ENCODE measurements at places on chromosomes 4 and X.
A peak's percentile ranks its signal among the peaks of the same experiment; 100 is the strongest.

DNA sequence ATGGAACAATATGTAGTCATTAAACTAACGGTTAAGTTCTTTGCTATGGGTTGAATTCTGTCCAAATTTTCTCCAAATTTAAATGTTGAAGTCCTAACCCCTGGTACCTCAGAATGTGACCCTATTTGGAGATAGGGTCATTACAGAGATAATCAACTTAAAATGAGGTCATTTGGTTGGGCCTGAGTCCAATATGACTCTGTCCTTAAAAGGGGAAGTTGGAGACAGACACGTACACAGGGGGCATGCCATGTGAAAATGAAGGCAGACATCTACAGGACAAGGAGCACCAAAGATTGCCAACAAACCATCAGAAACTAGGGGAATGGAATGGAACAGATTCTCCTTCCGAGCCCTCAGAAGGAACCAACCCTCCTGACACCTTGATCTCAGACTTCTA, 492.0 kb upstream of the FTHL17 start:
- DNase-seq, result no peak

DNA sequence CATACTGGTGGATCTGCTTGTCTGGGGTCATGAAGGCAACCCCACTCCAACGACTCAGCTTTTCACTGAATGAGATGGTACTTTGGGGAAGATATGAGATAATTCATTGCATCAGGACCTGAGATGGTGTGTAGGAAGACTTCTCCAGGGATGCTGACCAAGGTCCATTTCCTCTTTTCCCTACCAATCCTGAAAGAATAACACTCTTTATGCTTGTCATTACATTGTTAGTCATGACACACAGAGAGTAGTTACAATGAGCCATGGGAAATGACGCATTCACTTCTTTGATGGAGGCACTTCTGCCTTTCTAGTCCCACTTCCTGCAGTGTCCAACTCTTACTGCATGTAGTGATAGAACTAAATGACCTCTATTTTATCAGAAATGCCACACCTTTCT, 58.6 kb downstream of the AREG start:
- no peak for DNase-seq

- no peak for DNase-seq
These were observed 391 bp downstream of the UBL4A start for GRCh38 chrX:154486052-154486395.

GRCh38 chr4:190016369-190017289, 10.4 kb downstream of the FRG2 start:
- no peak for DNase-seq

GRCh38 chrX:39645178-39645895, 452.4 kb downstream of the BCOR start:
- no peak for DNase-seq

- DNase-seq, result no peak
These were observed 7.5 kb downstream of the HADH start for GRCh38 chr4:107996949-107997788.

DNA sequence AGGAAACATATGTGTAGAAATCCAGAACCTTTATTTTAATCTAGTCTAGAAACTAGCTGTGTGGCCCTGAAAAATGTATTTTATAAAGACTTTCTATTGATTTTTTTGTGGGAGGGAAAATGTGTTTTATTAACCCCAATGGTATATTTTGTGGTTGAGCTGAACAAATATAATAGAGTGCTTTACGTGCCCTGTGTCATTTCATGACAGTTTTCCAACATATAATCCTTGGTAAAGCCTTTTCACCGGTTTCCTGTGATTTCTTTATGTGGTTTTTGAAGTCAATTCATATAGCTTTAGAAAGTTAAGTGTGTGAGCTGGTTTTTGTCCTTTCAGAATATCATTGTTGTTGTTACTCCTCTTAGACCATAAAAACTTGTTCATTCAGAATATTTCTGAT, 375.7 kb downstream of the ADGRL3 start:
- no peak for DNase-seq

DNA sequence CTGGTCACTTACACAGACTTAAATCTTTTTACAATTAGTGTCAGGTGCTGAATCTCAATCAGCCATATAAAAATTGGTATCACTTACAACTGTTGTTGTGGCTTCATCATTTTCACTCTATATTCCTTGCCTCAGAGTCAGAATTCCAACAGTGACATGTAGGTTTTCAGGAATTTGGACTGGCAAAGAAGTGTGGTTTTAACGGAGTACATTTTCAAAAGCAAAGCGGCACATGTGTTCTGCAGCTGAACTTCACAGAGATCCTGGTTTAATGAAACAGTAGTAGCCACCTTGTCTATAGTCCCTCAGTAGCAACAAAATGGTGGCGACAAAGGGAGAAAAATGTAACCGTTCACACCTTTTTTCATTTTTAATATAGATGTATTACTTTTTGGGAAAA, 486.6 kb downstream of the FAT4 start:
- no peak for DNase-seq

DNA sequence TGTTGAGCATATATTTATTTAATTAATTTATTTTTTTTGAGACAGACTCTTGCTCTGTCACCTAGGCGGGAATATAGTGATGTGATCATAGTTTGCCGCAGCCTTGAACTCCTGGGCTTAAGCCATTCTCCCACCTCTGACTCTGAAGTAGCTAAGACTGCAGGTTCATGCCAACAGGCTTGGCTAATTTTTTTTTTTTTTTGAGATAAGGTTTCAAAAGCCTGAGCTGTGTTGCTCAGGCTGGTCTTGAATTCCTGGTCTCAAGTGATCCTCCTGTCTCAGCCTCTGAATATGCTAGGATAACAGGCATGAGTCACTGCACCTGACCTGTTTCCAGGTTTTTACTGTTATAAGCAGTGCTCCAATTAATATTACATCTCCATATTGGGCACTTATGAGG, 4.8 kb downstream of the ADD1 start:
- DNase-seq, result no peak

DNA sequence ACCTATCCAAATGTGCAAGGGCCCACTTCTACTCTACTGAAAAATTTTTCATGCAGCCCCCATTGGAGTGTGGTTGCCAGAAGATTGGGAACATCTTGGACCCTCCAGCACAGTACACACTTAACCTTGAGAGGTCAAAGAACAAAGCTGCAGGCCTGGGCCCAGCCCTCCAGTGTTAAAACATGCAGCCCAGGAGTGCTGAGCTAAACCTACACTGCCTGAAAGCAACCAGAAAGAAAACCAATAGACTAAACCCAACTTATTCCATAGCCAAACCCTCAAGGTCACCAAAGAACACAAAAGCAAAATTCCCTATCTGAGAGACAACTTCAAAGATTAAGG, 47.9 kb downstream of the TECRL start:
- DNase-seq, result no peak

DNA sequence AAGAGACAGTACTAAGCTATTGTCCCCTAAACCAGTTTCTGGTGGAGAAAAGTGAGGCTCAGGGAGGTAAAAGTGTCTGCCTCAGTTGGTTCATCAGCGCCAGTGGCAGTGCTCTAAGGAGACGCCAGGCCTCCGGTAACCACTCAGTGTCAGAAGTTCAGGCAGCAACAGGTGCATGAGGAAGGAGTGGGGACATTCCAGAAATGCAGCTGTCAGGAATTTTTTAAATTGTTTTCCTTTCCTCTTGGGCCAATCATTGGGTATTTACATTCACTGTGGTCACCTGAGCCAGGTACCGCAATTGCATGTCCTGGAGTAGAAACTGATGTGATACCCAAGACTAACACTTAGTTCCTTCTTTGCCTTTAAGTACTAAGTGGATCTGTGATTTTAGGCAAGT, 40.2 kb upstream of the HS3ST1 start:
- DNase-seq, result no peak

GRCh38 chrX:39982948-39983347, 114.8 kb downstream of the BCOR start:
- no peak for DNase-seq

GRCh38 chr4:99389606-99390005, 37.1 kb upstream of the ADH1C start:
- no peak for DNase-seq

DNA sequence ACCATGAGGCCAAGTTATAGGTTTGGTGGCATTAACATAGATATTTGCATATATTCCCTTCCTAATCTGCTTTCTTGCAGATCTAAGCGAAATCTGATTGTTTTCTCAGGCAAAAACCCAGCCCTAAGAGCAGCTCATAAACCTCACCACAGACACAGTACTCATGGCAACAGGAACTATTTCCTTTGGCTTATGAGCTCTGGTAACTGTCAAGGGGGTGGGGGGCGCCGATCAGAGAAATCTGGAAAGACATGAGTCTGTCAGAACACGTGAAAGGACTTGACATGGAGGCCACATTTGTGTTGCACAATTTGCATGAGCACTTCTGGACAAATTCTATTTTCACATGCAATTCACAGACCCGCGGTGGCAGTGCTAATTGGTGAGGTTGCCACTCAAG, 83.7 kb downstream of the MGST2 start:
- no peak for DNase-seq

- DNase-seq, result no peak
These were observed 57.6 kb upstream of the CLNK start for GRCh38 chr4:10741961-10742699.

- DNase-seq, result no peak
These were observed 27.1 kb downstream of the STX18 start for GRCh38 chr4:4514786-4515185.

DNA sequence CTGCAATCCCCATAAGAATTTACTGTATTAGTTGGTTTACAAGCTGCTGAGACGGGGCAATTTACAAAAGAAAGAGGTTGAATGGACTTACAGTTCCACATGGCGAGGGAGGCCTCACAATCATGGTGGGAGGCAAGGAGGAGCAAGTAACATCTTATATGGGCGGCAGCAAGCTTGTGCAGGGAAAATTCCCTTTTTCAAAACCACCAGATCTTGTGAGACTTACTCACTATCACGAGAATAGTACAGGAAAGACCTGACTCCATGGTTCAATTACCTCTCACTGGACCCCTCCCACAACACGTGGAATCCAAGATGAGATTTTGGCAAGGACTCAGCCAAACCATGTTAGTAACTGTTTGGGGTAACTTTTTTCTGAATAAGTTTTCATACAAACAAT, 1.8 kb upstream of the SPATA18 start:
- no peak for DNase-seq

DNA sequence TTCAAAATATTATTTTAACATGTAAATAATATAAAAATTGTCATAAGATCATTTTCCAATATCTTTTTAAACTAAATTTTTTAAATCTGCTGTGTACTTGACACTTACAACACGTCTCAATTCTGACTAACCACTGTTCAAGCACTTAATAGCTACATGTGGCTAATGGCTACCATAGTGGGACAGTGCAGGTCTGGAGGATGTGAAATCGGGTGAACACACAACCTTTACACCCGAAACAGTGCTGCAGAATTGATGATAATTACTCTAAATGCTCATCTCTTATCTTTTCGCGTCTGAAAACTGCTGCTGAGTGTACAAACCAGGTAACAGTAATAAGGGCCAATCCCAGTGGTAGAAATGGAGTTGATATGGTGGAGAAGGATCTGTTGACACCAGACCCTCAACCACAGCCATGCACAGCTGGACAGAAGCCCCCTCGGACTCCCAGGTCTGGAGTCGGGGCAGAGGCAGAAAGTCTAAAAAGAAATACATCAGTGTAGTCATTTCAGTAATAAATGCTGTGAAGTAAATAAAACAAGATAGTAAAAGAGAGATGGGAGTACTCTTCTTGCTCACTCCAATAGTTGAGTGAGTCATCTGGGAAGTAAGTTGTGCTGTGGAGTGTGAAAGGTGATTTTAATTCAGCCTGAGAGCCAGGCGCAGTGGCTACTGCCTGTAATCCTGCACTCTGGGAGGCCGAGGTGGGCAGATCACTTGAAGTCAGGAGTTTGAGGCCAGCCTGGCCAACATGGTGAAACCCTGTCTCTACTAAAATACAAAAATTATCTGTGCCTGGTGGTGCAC, 150.0 kb downstream of the CBR4 start:
- no peak for DNase-seq

- DNase-seq, result no peak
These were observed 220.1 kb downstream of the PDGFC start for GRCh38 chr4:156751486-156751885.

DNA sequence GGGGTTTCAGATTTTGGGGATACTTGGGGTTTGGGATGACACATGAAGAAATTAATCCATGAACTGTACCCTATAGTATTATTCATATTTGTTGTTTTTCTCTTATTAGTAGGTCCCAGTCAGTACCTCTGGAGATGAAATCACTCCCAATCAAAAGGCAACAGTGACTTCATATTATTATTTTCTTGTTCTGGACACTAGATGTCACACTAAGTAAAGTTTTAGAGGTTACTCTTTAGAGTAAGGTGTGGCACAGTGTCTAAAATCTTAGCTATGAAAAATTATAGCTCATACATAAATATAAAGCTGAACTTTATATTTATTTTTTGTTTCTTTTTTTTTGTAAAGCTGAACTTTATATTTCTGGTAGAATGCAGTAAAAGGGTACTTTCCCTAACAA, 35.1 kb downstream of the FAM114A1 start:
- DNase-seq, result no peak

DNA sequence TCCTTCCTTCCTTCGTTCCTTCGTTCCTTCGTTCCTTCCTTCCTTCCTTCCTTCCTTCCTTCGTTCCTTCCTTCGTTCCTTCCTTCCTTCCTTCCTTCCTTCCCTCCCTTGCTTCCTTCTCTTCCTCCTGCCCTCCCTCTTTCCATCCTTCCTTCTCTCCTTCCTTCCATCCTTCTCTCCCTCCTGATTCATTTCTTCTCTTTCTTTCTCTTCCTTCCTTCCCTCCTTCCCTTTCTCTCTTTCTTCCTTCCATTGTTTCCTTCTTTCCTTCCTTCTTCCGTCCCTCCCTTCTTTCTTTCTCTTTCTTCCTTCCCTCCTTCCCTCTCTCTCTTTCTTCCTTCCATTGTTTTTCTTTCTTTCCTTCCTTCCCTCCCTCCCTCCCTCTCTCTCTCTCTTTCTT, 14.5 kb downstream of the CSF2RA start:
- DNase-seq, result no peak

DNA sequence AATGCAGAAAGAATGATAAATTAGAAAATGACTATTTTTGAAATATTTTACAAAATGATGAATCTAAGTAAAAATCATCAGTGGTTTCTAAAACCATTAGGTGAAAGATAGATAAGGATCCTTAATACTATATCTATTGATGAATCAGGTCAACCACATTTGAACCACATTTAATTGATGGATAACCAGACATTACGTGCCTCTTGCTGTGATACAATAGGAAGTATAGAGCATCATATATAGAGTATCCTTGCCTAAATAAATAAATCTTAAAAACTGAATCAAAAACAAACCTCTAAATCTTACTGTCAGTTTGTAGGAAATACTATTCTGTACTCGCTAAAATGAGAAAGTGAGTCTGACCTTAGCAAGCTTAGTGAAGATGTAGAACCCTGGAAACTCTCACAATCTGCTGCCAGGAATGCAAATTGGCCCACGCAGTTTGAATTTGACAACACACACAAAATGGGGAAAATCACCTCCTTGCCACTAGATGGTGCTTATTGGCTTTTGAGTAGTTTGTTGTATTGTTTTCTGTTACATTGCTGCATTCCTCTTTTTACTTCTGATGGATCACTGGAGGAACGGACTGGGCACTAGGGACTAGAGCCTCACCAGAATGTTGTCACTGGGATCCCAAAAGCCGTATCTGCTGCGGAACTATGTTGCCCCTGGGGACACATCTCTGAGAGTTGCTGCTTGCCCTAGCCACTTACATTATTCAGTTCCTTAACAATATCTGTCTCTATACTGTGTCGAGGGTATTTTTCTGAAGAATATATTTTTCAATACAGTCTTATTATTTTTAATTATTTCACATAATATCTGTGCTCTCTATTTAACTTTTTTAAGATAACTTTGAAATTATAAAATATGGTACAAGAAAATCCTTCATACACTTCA, 25.4 kb upstream of the SLAIN2 start:
- DNase-seq, result no peak

GRCh38 chrX:1581132-1581531, 10.3 kb upstream of the AKAP17A start:
- peak; percentile 50 for DNase-seq
